ENCODE measurements at places on chromosomes 4 and X.

- DNase-seq: no peak
Measured at GRCh38 chr4:172826861-172827260, 341.8 kb upstream of the GALNT7 start.

- DNase-seq: no peak
Measured at GRCh38 chrX:6861456-6861855, 286.1 kb upstream of the STS start.

GRCh38 chrX:45502396-45502795 lies 301.7 kb upstream of the DIPK2B start:
- no peak for DNase-seq

GRCh38 chr4:64368741-64369140 lies 40.5 kb downstream of the TECRL start:
- DNase-seq: no peak

GRCh38 chr4:183588169-183588675 lies 70.8 kb downstream of the RWDD4 start:
- no peak for DNase-seq

DNA sequence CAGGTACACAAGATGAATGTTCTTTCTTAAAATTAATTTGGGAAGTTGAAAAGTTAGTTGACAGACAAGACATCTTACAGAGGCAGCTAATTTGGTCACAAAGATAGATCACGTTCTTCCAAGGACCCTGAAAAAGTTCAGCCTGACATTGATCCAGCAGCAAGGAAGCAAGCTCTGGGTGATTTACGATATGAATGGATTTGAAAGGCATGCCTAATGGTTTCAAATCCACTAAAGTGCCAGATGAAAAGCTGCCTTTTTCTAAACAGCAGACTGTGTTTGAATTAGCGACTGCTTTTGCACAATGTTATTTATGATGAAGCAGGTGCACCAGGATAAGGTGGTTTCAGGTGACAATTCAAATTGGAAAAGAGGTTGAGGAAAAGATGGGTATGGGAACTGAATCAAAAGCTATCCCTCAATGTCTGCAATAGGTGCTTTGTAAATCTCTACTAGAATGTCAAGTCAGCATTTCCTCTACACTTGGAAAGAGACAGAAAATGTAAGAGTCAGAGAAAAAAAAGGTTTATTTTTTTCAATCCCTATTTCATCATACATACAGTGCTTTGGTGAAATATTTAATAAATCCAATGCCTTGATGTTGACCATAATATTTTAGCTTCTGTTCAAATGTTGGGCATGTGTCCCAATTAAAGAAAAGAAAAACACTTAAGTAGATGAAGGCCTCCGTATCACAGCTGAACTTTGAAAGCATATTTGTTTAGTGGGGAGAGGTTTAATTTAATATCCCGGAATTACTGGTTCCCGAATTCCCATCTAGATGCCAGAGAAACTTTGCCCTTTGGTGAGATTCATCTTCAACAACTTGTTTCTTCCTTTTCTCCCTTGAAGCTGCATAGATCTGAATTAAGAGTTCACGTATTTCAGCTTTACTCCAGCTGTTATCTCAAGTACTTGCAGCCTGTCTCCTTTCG lies 6.0 kb downstream of the RASGEF1B start:
- DNase-seq: no peak

DNA sequence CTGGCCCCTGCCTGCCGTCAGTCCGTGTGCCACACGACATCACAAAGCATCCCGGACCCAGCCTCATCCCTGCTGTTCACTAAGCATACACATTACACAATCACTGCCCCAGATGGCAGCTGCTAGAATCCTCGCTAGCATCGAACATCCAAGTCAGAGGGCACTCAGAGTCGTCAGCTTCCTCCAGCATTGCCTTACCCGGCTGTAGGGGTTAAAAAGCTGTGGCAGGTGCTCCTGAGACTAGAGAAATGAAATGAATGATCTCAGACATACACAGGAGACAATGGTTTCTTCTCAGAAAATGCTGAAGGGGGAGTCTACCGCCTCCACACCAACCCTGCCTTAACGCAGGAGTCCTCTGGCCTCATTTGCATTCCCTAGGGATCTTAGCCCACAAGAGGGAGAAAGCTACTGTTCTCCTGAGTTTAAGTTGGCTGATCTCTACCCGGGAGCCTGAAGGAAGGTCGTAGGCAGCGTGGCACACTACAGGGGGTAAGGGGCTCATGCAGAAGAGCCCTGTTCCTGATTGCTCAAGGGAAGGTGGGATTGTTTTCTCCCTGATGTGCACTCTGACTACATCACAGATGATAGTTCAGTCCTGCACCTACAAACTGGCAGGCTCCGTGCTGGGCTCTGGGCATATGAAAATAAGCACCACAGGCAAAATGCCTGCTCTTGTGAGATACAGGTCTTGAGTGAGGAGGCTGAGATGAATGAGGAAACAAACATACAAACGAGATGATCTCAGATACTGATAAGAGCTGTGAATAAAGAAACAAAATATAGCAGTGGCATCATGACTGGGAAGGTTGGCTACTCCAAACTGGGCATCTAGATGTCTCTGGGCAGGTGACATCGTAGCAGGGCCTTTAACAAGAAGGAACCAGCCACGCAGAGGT lies 2.6 kb upstream of the KIAA0232 start:
- no peak for DNase-seq

DNA sequence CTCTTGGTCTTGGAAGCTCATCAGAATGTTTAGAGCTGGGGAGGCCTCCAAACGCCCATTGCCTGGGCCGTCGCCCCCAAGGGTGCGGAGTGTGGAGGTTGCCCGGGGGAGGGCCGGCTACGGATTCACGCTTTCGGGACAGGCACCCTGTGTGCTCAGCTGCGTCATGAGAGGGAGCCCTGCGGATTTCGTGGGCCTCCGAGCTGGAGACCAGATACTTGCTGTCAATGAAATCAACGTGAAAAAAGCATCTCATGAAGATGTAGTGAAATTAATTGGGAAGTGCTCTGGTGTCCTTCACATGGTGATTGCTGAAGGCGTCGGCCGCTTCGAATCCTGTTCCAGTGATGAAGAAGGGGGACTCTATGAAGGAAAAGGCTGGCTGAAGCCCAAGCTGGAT lies 23.3 kb downstream of the RGS12 start:
- DNase-seq: no peak

DNA sequence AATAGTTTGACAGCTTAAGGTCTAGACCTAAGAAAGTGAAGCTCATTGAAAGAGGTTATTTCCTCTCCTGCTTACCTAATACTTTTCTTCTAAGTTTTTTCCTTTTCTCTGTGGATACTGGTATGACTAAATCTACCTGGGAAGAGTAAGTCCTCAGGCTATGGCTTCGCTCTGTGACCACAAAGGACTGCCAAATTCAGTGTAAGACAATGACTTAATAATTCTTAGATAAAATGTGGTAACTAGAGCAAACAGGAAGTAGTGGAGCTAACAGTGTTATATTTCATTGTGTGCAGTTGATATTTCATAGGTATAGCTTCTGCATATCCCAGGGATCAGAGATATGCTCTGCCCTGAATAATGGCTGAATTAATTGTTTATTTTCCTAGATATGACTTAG lies 418.9 kb downstream of the CCSER1 start:
- no peak for DNase-seq

DNA sequence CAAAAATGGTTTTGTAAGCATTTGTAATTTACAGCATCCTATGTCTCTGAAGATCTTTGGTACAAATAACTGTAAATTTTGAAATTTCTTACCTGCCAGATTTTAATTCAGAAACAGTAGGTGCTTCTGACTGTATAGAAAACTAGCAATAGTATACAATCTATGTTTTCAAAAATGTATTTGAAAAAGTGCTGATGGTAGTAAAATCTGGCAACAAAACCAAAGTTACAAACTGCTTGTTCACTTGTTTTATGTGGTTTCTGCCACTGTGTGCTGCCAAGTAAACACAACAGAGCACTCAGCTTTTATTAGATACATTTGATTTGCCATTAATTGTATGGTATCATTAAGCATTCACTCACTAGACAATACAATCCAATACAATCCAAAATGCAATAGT lies 206.1 kb downstream of the CPE start:
- DNase-seq: no peak

- DNase-seq: no peak
Measured at GRCh38 chr4:164177153-164177552, 576.8 kb upstream of the SMIM31 start.

GRCh38 chrX:49042581-49043219 lies 457 bp downstream of the TFE3 start:
- DNase-seq: no peak

- DNase-seq: no peak
Measured at GRCh38 chr4:138609943-138610350, 367.8 kb upstream of the SLC7A11 start.
